ENCODE measurements at places on chromosomes 2 and 18. TPM values are rescaled to one million over a fixed set of nuclear protein-coding genes. Genes with fewer than 3 reads are reported as not detected.

DNA sequence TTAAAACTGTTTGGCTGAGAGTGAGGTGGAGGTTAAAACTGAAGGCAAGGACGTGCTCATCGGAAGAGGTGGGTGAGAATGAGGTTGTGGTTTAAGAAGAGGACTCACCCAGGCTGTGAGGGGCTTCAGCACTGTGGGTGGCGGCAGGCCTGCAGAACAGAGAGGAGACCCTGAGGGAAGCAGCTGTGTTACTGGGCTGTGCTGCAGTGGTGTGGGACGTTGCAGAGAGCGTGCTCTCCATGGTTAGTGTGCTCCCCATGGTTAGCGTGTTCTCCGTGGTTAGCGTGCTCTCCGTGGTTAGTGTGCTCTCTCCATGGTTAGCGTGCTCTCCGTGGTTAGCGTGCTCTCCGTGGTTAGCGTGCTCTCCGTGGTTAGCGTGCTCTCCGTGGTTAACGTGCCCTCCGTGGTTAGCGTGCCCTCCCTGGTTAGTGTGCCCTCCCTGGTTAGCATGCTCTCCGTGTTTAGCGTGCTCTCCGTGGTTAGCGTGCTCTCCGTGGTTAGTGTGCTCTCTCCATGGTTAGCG, 68.5 kb upstream of the NFATC1 start:
- no peak for DNase-seq

GRCh38 chr2:10400002-10400401, 48.1 kb downstream of the ODC1 start:
- DNase-seq, result no peak

- no peak for DNase-seq
Observed at GRCh38 chr18:45916302-45916701, 50.8 kb downstream of the EPG5 start.

- DNase-seq, result no peak
Observed at GRCh38 chr2:172089005-172089504, 3.7 kb downstream of the DLX1 start.

Gene GALNT14
- polyA plus RNA-seq, result 4.4 TPM

DNA sequence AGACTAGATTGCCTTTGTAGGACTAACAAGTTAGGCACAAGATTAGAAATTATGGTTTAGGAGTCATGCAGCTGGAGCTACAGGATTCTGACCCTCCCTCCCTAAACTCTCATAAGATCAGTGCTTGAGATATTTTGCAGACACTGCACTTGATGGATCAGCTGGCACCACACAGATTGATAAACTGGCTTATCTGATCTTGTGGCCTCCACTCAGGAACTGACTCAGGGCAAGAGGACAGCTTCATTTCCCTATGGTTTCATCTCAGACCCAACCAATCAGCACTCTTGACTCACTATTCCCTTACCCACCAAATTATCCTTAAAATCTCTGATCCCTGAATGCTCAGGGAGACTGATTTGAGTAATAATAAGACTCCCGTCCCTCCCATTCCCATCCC, 152.3 kb downstream of the DIS3L2 start:
- no peak for DNase-seq

DNA sequence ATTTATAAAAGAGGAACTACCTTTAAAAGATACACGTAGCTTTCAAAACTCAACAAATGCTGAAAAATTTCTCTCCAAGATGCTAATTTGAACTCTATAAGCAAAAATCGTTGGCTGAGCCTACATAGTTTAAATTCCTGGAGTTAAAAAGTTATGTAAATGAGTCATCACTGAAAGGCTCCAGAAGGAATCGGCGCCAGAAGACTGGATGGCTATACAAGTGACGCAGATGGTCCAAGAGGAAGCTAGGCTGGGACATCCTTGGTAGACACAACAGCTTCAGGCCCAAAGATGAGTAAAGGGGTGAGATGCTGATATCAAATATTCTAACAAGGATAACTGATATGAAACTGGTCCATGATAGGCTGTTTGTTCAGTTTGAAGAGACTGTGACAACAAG, 22.8 kb upstream of the DNAH6 start:
- DNase-seq, result no peak

Gene SULT1C4
- 89.4 TPM for polyA plus RNA-seq

DNA sequence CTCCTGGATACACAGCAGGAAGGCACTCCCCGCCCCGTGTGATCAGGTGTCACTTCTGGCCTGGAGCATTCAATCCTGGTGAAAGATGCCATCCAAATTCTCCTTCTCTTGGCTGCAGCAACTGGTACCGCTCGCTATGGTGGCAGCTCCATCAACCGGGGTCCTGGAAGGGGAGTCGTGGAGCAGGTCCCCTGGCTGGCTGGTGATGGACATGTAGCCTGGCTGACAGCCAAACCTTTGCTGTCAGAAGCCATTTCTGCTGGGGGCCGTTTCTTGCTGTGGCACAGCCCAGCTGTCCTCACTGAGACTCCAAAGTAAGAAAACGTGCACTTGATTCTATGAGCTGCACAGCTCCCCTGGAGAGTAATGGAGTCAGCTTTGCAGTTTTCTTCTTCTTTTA, 7.1 kb upstream of the CYS1 start:
- no peak for DNase-seq

Gene LMAN2L
- polyA plus RNA-seq, result 45.8 TPM

Gene ATP6V1B1
- polyA plus RNA-seq, result 3.0 TPM

- no peak for DNase-seq
Observed at GRCh38 chr2:17934721-17935120, 56.3 kb downstream of the KCNS3 start.

GRCh38 chr2:57084697-57085281, 901.0 kb downstream of the CCDC85A start:
- DNase-seq, result no peak

DNA sequence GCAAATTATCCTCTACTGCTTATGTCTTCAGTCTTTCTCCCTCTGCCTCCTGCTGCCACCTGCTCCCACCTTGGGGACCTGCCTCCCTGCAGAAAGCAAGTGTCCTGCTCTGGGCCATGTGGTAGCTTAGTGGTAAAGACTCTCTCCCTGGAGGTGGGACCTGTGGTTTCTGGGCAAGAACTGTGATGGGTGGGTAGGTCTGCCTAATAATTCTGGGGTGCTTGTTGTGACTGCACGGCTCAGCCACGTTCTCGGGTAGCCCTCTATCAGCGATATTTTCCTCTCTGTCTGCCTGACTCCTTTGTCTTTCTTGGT, 16.4 kb upstream of the CD28 start:
- DNase-seq, result no peak

Gene ACADL
- 24.5 TPM for polyA plus RNA-seq

Gene TUBA3D
- polyA plus RNA-seq, result 1.6 TPM

DNA sequence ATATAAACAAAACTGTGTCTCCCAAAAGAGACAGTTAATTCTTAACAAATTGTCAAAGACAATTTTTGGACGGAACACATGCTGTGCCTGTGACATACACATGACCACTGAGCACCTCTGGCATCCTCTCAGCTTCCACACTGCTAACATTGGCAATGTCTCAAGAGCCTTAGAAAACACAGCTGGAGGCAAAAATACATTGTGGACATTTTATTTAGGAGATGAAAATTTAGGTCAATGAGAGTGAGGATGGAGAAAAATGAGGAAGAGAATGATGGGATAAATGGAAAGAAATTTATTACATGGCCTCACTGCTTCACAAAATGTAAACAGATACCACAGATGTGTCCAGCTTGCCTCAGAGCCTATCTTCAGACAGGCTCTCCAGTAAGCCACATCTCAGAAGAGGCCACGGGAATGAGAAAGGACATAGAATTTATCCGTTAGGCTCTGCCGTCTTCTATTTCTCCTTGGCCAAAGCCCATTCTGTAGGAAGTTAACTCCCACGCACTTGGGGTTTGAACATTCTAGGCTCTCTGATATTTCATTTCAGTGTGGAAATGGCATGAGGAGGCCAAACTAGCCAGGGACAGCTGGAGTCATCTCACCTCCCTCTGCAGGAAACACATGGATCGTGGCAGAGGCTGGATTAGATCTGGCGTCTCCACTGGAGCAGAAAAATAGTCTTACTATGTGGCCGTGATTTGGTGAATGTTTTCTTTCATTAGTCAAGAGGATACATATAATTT, 519.4 kb upstream of the DSEL start:
- DNase-seq, result peak; percentile 75

DNA sequence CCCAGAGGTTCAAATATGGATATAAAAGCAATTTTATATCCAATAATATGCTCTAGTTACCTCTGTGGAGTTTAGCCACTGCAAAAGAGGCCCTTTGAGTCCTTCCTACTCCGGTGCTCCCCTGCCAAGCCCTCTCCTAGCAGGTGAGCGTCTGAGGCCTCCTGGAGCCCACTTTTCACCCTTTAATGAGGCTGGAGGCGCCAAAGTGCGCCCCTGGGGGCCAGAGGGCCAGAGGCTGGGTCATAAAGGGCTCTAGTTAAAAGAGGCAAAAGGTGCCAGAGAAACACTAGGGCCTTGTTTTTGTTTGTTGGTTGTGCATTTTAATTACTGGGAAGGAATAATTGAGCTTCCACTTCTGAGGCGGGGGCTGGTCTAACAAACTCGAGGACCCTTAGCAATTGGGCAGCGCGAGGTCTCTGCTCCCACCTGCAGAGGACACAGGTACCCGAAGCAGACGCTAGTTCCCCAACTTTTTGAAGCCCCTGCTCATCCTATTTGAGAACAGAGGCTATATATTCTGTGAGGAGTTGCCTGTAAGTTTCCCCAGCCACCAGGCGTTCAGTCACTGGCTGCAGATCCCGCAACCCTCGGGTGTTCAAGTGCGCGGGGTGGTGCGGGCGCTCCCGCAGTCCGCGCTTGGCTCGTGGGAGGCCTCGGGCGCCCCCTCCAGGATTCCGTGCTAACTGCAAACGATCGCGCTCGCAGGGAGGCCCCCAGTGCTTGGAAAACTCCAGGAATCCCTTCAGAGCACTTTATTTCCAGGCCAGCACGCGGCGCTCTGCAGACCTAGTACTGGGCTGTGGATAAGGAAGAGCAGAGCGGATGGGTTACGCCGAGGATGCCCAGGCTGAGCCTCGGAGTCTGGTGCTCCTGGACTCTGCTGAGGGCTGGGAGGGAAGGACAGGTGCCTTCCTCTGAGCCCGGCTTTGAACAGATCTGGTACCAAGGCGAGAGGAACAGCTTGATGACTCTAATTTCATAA, 14.1 kb downstream of the MSGN1 start:
- peak; percentile 56 for DNase-seq
